HuH-7.5 (cell line): ENCODE measurements at places on chromosomes 3 and 15.

GRCh38 chr15:65033659-65034269, 4.3 kb upstream of the MTFMT start:
- DNase-seq: no peak

DNA sequence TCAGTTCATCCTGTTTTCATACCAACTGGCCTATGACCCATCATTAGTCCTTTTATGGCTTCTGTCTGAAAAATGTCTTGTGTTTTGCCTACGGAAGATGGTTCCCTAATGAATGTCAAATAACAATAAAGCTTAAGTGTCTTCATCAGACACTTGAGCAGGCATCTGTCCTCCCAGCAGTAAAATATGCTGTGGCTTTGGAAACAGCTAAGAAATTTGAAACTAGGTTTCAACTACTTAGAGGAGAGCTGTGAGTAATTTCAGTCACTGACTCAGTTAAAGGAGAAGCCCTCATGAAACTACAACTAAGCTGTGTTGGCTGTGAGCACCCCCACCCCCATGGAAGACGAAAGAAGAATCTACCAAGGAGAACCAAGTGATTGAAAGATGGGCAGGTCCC, 409.4 kb upstream of the PPP2R3A start:
- no peak for DNase-seq

DNA sequence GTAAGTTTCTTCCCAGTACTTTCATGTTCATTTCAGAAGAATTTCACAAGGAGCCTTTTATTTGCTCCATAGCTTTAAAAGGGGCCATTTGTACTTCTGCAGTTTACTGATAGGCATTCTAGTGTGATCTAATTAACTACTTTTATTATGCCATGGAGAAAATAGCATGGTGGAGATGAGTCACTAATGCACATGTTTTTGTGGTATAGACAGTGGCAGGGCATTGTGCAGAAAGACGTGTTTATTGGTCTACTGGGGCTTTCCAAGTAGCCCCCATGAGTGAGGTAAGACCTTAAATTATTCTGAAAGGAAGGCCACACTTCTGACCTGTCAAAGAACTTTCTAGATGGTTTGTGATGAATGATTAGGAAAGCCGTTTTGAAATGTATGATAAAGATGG, 810.0 kb upstream of the NR2F2 start:
- no peak for DNase-seq

GRCh38 chr3:30864836-30865235, 29.6 kb downstream of the GADL1 start:
- DNase-seq: no peak

DNA sequence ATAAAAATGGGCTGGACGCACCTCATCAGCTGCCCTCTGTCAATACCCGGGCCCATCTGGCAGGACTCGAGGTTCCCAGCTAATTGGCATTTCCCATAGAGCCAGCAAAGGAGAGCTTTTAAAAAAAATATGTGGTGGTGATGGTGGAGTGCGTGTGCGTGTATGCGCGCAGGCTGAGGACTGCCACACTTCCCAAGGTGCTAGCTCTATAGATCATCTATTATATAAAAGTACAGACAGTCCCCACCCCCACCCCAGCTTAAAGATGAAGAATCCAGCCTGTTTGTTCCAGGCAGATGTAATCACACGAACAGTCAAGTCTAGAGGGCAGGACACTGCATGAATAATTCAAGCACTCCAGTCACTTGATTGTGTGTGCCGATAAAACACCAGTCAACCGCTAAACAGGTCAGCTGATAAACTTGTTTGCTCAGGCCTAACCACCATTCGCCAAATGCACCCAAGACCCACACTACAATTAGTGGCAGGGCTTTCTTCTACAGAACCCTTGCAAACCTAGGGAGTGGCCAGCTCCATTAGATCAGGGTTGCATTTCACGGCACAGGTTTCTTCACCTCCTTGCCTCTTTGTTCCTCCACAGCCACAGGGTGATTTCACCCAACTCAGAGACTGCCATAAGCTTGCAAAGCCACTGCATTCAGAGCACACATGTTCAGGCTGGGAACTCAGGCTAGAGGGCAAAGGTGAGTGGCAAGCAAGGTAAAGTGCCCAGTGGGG, 5.8 kb downstream of the TLE3 start:
- no peak for DNase-seq

- no peak for DNase-seq
Observed at GRCh38 chr3:186476044-186476468, 68.1 kb downstream of the CRYGS start.

- no peak for DNase-seq
Observed at GRCh38 chr15:75235760-75236729, 22.1 kb upstream of the GOLGA6C start.

DNA sequence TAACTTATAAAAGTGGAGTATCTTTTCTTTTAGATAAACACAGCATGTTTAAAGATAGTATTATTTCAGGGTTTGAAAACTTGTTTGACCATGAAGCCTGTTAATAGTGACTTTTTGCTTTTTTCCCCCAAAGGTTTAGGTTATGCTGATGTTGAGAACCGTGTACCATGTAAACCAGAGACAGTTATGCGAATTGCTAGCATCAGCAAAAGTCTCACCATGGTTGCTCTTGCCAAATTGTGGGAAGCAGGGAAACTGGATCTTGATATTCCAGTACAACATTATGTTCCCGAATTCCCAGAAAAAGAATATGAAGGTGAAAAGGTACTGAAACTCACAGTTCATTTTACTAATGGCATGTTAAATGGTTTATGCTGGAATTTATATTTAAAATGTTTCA, 5.1 kb downstream of the LACTB start:
- no peak for DNase-seq

DNA sequence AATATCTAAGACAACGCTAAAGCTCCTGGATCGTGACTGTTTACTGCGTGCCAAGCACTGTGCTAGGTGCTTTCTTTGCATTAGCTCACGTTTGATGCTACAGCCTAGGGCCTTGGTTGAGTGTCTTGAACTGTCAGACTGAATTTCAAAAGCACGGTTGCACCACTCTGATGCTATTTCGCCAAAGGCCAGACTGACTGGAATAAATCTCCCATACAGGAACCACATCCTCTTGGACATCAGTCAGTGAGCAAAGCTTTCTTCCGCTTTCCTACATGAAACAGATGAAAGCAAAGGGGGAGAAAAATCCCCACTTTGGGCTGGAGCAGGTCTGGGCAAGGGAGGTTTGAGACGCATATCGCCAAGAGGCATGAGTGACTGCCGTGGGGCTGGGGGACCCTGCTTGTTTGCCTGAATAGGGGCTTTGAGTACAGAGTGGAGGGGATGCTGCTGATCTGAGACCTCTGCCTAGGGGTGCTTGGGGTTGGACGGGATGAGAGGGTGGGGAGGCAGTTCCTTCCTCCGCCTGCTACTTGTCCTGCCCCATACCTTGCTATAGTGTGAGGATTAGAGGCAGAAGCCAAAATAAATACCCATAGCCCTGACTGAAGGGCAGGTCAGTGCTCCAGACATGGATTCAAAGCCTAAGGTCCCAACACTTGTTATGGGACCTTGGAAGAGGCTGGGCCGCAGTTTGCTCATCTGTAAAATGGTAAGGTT, 5.3 kb downstream of the FGD5 start:
- no peak for DNase-seq

DNA sequence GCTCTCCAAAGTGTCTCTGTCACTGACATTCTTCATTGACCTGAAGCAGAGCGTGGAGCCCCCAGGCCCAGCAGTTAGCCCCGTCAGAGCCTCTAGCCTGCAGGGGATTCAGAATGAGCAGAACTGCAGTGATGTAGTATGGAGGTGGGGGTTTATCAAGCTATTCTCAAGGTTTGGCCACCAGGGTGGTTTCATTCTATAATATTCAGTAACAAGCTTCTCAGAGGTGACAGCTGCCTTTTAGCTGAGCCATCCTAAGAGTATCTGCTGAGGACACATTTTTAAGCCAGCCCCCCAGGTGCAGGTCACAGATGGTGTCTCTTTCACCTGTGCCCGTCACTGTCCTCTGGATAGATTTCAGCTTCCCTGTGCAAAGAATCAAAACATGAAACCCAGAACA, 31.9 kb downstream of the CMTM7 start:
- DNase-seq: no peak

GRCh38 chr15:89075846-89076245, 12.4 kb upstream of the ABHD2 start:
- DNase-seq: no peak

DNA sequence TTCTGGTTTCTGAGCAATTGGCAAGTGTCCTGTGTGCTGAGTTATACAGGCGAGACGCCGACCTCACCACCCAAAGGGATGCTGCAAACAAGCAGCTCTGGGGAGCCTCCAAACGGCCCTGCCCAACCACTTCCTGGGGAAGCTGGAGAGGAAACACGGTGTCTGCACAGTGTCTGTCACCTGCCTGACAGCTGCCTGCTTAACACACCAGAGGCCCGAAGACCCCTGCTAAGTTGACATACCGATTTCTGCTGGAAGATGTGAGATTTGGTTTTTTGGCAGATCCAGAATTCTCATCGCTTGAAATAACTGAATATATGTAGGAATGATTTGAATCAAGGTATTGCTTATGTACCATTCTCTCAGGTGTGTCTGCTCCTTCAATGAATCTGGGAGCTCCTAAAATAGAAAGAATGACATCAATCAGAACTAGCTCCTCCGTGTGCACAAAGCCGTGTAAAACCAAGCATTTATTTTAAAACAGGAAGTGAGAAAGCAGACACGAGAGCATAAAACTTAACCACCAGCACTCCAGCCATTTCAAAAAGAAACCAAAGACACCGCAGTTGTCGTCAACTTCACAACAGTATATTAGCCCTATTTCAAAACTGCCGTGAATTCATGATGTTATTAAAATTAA, 27.2 kb downstream of the LRRC2 start:
- DNase-seq: no peak

- DNase-seq: no peak
Observed at GRCh38 chr15:83592370-83593040, 61.4 kb upstream of the ADAMTSL3 start.

- DNase-seq: no peak
Observed at GRCh38 chr3:72630969-72631344, 217.3 kb downstream of the SHQ1 start.

- DNase-seq: no peak
Observed at GRCh38 chr15:87569581-87569980, 687.0 kb downstream of the NTRK3 start.

DNA sequence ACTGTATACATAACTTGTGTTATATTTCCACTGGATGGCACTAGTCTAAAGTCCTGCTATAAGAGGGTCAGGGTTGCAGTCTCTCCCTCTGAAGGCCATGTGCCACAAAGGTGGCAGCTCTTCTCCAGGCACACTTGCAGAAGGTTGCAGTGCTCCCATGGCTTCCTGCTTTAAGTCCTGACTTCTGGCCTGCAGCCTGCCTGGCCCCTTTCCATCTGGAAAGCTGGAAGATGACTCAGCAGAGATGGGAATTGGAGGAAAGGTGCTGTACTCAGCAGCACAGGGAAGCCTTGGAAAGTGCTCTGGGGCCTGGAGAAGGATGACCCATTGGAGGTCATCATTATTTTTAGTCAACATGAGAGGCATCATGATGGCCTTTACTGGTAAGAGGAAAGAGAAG, 40.9 kb upstream of the MRPL3 start:
- DNase-seq: no peak

DNA sequence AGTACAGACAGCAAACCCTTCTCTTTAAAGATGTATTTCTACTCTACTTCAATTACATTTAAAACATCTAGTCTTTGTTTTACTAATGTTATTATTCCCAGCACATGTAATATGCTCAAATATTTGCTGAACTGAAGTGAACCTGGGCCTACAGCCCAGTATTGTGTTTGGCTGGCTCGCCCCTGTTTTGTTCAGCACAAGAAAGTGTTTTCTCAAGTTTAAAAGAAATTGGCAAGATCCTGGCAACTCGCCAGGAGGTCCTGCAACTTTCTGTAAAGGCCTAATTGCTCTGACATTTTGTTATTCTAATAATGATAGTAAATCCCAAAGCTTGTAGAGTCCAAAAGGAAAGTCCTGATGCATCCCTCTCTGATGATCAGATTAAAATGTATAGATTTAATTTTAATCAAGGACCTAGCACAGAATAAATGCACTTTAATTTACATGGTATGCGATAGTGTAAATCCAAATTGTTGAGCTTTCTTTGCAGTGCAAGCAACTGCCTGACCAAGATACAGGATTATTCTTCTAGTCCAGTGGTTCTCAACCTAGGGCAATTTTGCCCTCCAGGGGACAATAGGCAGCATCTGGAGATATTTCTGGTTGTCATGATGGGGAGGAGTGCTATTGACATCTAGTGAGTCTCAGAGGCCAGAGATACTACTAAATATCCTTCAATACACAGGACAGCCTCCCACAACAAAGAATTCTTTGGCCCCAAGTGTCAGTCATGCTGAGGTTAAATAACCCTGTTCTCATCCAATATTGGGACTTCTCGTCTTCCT, 35.7 kb upstream of the TMOD3 start:
- DNase-seq: no peak

GRCh38 chr3:87272718-87273341, 3.6 kb downstream of the POU1F1 start:
- DNase-seq: no peak

DNA sequence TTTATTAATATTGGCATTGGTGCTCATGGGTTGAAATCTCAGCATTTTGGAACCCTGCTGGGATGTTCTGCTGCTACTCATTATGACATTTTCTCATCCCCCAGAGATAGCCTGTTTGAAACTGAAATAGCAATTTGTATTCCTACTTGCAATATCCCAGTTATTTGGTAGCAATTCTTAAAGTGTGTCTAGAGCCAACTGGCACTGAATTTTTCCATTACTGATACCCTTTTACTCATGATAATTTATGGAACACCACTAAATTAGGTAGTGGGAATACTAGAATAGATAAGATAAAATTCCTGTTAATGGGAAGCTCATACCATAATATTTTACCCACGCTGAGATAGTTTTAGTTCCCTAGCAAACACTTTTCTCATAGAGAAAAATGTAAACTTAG, 309.3 kb downstream of the SV2B start:
- no peak for DNase-seq

DNA sequence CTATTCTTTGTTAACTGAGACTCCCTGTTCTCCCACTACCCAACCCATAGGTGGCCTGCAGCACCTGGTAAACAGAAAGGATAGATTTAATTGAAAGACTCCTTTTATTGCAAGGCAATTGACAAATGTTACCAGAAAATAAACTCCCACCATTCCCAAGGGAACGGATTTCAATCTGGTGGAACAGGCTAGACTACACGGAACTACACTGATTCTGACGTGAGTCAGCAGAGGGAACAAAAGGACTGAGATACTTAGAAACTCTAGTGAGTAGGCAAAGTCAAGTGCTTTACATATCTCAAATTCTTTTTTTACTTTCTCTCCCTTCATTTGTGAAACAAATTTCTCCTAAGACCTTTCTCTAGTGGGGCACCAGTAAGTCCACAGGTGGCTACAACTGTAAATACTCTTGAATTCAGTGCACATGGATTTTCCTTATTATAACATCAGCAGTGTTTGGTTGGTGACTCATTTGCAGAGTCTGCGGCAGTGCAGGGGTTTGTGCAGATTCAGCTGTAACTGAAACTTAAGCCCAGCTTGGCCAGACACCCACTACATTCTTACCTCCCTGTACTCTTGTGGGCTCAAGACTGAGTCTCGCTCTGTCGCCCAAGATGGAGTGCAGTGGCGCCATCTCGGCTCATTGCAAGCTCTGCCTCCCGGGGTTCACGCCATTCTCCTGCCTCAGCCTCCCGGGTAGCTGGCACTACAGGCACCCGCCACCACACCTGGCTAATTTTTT, 34.3 kb upstream of the PLSCR2 start:
- no peak for DNase-seq
